ENCODE measurements at places on chromosomes 2 and 18.
A peak's percentile ranks its signal among the peaks of the same experiment; 100 is the strongest.

- DNase-seq = no peak
These were observed 629.6 kb upstream of the FANCL start for GRCh38 chr2:58870704-58871103.

GRCh38 chr2:10223932-10224720, 78.6 kb upstream of the HPCAL1 start:
- no peak for DNase-seq

GRCh38 chr2:227335713-227336112, 10.7 kb downstream of the MFF start:
- DNase-seq = peak; percentile 35

- no peak for DNase-seq
These were observed 9.8 kb downstream of the KCNF1 start for GRCh38 chr2:10921525-10921924.

GRCh38 chr2:239470151-239470900, 69.5 kb upstream of the HDAC4 start:
- no peak for DNase-seq

DNA sequence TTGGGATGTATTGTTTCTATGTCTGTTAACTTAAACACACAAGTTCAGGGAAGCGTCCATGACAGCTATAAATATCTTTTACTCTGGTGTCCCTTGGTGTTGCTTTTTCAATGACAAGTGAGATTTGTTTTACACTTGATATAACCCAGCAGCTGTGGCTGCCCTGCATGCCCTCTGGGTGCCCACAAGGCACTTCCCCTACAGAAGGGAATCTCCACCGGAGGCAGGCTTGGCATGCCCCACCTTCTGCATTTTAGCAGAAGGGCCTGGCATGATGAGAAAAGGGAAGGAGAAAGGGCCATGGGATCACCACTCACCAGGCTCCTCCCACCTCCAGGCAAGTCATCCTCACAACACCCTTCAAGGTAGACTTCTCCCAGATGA, 68.7 kb downstream of the TMEM247 start:
- peak; percentile 90 for DNase-seq

GRCh38 chr18:68705119-68705518, 9.8 kb downstream of the TMX3 start:
- DNase-seq = no peak

GRCh38 chr2:187769437-187769836, 215.2 kb upstream of the TFPI start:
- no peak for DNase-seq

GRCh38 chr2:11286749-11287148, 57.7 kb downstream of the ROCK2 start:
- DNase-seq = peak; percentile 39

GRCh38 chr2:160332318-160332717, 132.2 kb upstream of the ITGB6 start:
- DNase-seq = peak; percentile 79

GRCh38 chr2:15806801-15807417, 133.4 kb upstream of the MYCN start:
- DNase-seq = no peak

GRCh38 chr2:142650601-142651000, 226.9 kb upstream of the KYNU start:
- DNase-seq = no peak

GRCh38 chr2:207692206-207693065, 19.0 kb upstream of the CCNYL1 start:
- peak; percentile 71 for DNase-seq

- DNase-seq = no peak
These were observed 4.6 kb downstream of the ATG16L1 start for GRCh38 chr2:233256048-233256447.

- DNase-seq = no peak
These were observed 117.0 kb downstream of the ZNF385B start for GRCh38 chr2:179744401-179744800.

GRCh38 chr2:71043531-71044407, 24.7 kb upstream of the NAGK start:
- DNase-seq = no peak

- DNase-seq = no peak
These were observed 197.9 kb downstream of the TFCP2L1 start for GRCh38 chr2:121087117-121087516.

DNA sequence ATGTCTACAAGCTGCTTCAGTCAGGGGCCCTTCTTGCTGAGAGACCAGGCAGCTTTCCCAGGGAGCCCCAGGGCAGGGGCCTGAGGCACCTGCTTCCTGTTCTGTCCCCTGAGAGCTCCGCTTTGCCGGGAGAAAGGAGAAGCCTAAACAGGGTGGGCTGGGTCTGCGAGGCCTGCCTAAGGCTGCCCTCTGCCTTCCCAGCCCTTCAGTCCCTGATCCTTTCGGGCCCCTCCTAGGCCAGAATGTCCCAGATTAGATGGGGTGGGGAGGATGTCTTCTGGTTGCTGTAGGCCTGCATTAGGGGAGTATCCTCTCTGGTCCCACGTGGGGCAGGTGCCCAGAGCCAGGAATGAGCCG, 72.4 kb downstream of the TGOLN2 start:
- no peak for DNase-seq

- DNase-seq = no peak
These were observed 27.4 kb downstream of the ADAM17 start for GRCh38 chr2:9527995-9528787.

DNA sequence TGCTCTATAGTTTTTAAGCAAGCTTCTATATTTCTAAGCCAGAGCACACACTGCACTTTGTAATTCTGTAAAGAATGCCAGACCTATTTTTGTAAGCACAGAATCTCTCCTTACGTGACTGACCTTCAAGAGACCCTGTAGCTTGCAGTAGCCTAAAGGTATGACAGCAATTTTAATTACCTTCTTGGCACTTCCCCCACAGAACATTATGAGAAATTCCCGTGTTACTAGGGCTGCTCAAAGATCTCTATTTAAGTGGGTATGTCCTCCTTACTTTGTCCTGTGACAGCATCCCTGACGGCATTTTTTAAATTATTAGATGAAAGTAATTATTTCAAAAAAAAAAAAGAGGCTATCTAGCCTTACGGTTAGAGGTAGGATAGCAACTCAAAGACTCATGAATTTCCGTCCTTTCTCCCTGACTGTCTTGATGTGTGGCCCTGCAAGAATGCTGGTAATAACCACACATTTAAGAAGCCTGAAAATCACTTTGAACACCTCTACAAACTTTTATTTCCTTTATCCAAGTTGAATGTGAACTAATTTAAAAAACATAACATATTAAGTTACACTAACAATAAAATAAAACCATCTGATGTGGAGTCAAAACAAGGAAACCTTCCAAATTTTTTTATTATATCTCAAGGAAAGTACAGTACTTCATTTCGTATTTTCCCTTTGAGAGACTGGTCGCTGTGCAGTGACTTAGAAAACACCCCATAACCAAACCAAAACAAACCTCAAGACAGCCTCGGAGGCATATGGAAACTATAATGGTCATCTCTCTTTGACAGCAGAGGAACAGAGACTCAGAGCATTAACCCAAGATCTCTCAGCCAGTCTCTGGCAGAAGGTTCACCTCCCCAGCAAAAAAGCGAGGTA, 54.9 kb downstream of the THUMPD2 start:
- no peak for DNase-seq

DNA sequence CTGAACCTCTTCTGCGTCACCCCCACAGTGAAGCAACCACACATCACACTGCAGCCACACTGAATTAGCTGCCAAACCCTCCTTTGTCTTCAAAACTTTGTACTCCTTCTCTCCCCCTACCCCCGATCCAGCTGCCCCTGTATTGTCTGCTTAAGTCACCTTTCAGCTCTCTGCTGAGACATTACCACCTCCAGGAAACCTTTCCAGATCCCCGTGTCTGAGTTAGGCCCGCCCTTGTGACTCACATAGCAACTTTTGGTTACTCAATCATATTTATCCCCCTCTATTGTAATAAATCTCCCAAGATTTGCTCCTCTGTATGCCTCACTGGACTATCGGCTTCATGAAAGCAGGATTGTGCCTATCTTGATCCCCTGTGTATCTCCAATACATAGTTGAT, 82.8 kb upstream of the CDCA7 start:
- no peak for DNase-seq

- DNase-seq = no peak
These were observed 100.3 kb downstream of the DPP10 start for GRCh38 chr2:114542695-114543094.

GRCh38 chr2:228556717-228557116, 375.2 kb upstream of the SPHKAP start:
- DNase-seq = no peak

- DNase-seq = peak; percentile 81
These were observed 99.3 kb downstream of the SPATS2L start for GRCh38 chr2:200405599-200406298.

DNA sequence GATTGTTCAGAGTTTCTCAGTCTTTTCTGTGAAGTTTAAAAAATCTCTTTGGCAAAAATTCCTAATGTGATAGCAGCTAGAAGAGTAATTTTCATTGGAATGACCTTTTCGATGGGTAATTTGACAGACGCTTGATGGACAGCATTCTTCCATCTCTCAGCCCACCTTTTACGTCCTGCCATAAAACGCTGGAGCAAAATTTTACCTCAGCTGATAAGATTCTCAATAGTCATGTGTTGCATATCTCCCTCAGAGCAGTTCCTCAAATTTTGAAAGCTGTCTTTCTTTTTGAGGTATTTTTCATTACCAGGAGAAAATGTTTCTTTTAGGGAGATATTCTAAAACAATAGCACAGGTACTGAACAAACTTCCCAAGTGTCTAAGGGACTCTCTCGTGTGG, 441.4 kb downstream of the PARD3B start:
- DNase-seq = no peak

DNA sequence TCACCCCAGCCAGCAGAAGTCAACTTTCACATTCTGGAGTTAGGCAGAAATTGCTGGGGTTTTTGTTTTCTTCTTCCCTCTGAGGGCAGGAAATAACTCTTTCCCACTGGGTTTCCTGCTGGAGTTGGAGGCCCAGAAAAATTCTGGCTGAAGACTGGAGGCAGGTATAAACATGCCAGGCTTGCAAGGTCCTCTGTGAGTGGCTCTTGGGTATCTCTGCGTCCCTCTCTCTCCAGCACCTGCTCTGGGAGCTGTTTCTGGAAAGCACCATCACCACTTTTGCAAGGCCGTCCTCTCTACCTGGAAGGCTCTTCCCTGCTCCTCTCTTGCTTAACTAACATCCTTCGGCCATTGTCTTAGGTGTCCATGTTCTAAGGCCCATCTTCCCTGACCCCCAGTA, 91.0 kb downstream of the MCFD2 start:
- DNase-seq = no peak

- DNase-seq = peak; percentile 73
These were observed 143.3 kb downstream of the MREG start for GRCh38 chr2:215870088-215870490.

DNA sequence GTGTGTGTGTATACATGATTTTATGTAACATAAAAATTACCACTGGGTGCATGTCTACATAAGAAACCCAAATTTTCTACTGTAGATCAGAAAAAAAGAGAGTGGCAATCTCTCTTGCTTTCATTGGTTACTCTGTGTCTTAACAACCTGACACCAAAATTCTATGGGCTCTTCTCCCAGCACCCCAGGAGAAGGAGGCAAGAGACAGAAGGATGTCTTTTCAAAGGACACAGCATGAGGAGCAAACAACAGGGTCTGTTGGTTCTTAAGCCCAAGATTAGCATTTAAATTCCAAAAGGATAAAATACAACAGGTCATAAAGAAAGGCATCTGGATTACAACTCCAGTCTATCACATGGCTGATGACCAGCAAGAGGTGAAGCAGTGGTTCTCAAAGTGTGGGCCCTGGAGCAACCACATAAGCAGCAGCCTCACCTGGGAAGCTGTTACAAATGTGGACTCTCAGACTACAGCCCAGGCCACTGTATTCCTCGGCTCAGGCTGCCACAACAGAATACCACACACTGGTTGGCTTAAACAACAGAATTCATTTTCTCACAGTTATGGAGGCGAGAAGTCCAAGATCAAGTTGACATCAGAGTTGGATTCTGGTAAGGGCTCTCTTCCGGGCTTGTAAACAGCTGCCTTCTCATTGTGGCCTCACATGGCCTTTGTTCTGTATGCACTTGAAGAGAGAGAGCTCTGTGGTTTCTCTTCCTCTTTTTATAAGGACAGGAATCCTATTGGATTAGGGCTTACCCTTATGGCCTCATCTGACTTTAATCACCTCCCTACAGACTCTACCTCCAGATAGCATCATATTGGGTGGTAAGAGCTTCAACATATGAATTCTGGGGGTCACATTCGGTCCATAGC, 79.8 kb upstream of the RNF152 start:
- DNase-seq = peak; percentile 66

DNA sequence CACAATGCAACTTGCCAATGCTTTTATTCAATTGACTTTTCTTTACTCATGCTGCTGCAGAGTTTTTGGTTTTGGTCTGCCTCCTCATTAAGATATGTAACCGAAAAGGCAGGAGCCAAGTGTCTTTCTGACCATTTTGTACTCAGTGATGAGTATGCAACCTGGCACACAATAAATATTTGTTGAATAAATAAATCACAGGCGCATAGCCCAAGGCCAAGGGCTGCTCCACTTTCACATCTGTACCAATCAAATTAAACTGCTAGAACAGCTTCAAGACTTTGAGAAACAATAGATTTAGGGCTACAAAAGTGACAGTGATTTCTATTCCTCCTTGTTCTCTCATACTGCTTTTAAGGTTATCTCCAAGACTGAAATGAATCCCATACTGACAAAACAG, 828.2 kb downstream of the RNF144A start:
- DNase-seq = no peak

GRCh38 chr2:239305222-239305575, 95.6 kb downstream of the HDAC4 start:
- no peak for DNase-seq

- peak; percentile 54 for DNase-seq
These were observed 21.3 kb downstream of the MBD5 start for GRCh38 chr2:148042219-148042618.

DNA sequence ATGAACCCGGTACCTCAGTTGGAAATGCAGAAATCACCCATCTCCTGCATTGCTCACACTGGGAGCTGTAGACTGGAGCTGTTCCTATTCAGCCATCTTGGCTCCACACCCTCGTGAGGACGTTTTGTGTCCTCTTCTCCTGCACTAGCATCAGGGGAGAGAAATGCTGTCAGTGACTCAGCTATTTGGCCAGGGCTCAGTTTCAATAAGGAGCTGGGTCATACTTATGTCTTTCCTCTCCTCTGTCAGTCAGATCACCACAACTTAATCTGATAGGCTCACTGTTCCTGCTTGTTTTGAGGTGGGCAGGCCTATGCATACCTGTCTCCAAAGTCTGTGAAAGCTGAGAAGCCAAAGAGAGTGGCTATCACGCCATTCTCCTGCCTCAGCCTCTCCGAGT, 921.2 kb downstream of the DCC start:
- no peak for DNase-seq

GRCh38 chr2:241218131-241219029, 29.9 kb downstream of the ANO7 start:
- peak; percentile 43 for DNase-seq

GRCh38 chr2:118784860-118785259, 62.6 kb downstream of the EN1 start:
- DNase-seq = no peak

GRCh38 chr18:58235001-58235436, 191.0 kb downstream of the NEDD4L start:
- no peak for DNase-seq

GRCh38 chr2:128736689-128737545, 418.2 kb upstream of the HS6ST1 start:
- peak; percentile 82 for DNase-seq

Measured in suppressor macrophage treated with lipopolysaccharide for 4 hours (primary cell).